NCI-H2081 treated with DMSO at 0.1 percent for 48 hours (cell line): ENCODE measurements at places on chromosomes 1 and 21.

DNA sequence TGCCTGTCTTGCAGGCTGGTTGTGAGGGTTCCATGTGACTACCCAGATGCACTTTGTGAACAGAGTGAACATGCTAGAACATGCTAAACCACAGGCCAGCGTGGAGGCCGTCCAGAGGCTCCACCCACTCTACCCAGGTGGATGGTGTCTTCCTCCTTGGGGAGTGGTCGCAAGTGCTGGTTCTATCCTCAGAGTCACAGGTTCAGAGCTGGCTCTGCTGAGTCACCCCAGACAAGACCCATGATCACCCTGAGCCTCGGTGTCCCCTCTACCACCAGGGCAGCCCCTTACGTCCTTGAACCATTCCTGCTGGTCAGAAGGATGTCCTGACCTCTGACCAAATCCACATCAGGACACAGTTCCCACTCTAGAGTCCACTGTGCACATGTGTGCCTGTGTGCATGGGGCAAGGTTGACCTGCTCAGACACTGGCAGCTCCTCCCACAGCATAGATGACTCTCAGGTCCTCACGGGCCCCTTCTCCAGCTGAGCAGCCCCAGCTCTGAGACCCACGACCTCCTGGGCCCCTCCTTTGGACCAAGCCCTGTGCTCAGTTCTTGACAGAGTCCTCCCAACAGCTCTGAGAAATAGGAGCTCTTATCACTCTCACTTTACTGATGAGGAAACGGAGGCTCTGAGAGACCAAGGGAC, 391.8 kb downstream of the MATN1 start:
- DNase-seq: no peak

DNA sequence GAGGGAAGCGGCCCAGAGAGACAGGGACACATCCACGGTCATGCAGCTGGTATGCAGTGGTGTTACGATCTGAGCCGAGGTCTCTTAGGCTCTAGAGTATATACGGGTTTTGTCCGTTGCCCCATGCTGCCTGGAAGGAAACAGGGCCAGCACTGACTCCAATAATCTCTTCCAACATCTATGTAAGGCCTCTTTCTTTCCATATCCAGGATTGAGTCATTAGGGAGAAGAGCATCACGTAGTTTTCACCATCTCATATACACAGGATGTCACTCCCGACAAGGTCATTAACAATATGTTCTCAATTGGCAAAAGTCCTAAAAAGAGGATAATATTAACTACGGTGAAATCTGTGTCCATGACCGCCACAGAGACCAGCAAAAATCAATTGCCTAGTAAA, 4.4 kb downstream of the C8B start:
- DNase-seq: no peak

DNA sequence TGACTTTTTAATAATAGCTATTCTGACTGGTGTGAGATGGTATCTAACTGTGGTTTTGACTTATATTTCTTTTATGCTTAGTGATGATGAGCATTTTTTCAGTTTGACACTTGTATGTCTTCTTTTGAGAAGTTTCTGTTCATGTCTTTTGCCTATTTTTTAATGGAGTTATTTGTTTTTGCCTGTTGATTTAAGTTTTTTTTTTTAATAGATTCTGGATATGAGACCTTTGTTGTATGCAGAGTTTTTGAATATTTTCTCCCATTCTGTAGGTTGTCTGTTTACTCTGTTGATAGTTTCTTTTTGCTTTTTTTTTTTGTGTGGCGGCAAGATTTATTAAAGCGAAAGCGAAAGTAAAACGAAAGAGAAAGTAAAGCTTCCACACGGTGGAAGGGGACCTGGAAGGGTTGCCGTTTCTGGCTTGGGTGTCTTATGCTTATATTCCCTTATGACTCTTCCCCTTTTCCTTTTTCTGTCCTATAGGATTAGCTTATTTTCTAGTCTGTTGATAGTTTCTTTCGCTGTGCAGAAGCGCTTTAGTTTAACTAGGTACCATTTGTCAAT, 67.6 kb downstream of the TBX19 start:
- DNase-seq: no peak

- DNase-seq: no peak
These were observed 850.2 kb upstream of the ADAMTS5 start for GRCh38 chr21:27817074-27817473.

DNA sequence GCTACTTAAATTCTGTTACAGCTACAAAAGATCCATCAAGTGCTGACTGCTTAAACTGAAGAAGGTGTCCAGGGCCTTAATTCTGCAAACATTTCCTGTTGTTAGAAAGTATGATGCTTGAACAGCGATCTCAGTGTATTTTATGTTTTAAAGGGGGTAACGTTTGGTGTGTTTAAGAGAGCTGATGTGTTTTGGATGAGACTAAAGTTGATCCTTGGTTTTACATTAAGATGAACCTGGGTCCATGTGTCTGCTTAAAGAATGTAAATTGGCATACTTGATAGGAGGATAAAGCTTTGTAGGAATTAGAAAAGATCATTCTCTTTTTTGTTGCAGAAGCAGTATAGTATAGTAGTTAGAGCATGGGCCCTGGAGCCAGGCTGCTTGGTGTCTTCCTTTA, 3.6 kb downstream of the IER5 start:
- DNase-seq: no peak

DNA sequence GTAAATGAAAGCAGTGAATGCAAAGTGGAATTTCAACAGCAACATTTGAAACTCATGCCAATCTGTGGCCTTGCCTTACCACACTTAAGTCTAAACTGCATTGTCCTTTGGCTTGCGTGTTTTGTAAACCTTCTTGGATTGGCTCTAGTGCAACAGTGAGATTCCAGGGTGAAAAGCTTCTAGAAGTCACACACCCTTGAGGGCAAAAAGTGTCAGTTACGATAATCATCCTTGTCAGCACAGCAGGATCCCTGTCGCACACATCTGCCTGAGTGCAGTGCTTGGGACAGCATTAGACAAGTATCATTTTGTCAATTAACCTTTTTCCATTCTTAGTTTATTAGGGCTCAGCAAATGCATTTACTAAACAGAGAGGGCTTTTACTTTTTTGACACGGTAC, 243.4 kb upstream of the PTBP2 start:
- DNase-seq: no peak

DNA sequence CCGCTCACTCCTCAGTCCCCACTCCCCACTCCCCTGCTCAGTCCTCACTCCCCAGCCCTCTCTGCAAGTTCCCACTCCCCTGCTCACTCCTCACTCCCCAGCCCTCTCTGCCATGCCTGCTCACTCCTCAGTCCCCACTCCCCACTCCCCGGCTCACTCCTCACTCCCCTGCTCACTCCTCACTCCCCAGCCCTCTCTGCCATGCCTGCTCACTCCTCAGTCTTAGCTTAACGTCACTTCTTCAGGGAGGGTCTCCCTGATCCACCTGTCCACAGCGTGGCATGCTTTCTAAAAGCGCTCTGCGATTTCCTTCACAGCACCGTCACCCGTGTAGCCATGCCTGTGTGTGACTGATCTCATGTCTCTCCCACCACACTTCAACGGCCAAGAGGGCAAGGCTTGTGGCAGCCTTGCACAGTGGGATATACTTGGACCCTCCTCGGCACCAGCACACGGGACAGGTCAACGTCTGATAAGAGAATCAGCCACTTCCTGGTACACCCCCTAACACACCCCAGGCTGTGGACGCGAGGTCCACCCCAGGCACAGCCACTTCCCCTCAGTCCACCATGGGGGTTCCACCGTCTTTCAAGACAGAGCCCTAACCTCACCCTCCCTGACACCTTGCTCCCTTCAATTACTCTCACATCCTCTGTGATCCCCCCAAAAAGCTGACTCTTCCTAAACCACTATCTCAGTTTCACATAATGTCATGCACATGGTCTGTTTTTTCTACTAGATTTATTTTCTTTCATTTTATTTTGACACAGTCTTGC, 14.0 kb downstream of the PRDM15 start:
- DNase-seq: no peak

DNA sequence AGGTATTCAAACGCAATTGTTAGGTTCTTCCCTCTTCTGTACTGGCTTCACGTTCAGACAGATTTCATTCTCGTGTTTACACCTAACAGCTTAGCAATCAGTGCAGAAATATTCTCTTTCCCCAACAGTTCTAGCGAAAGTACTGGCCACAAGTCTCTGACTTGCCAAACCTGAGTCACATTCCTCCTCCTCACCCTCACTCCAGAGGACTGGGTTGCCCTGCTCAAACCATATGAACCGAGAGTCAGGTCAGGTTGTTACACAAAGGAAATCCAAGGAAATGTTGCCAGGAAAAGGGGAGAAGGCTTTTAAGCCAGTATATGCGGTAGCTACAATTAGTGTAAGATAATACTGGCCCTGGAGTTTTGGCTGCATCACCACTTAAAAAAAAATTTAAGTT, 282.5 kb downstream of the RGS7 start:
- no peak for DNase-seq

GRCh38 chr1:113279776-113280391, 110.4 kb upstream of the MAGI3 start:
- no peak for DNase-seq

- no peak for DNase-seq
These were observed 43.7 kb downstream of the DISP3 start for GRCh38 chr1:11522400-11523235.

GRCh38 chr21:42387164-42387563, 8.7 kb downstream of the TMPRSS3 start:
- DNase-seq: no peak

DNA sequence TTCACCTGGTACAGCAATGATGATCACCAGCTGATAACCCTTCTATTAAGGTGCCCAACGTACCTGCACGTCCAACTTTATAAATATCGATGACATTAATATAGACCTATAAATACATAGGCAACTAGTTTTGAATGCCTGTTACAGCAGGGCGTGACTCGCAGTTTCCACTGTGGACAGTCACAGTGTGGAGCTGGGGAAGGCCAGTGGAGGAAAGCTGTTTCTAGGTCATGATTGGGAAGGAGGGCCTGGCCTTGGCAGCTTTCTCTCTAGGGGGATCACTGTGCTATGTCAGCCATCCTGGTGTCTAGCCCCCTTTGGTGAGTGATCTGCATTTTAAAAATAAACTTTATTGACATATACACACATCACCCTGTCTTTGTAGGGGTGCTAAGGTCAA, 4.4 kb upstream of the PRDM15 start:
- no peak for DNase-seq

DNA sequence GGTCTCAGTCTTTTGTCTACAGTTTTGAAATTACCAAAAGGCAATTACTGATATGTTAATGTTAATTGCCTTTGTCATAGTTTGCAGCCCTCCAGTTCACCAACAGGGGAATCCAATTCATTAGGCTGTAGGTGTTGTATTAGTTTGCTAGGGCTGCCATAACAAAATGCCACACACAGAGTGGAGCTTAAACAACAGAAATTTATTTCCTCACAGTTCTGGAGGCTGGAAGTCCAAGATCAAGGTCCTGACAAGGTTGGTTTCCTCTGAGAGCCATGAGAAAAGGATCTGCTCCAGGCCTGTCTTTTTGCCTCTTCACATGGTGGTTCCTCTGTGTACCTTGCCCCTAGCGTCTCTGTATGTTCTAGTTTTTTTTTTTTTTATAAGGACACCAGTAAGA, 1.3 kb downstream of the RTCA start:
- DNase-seq: no peak

DNA sequence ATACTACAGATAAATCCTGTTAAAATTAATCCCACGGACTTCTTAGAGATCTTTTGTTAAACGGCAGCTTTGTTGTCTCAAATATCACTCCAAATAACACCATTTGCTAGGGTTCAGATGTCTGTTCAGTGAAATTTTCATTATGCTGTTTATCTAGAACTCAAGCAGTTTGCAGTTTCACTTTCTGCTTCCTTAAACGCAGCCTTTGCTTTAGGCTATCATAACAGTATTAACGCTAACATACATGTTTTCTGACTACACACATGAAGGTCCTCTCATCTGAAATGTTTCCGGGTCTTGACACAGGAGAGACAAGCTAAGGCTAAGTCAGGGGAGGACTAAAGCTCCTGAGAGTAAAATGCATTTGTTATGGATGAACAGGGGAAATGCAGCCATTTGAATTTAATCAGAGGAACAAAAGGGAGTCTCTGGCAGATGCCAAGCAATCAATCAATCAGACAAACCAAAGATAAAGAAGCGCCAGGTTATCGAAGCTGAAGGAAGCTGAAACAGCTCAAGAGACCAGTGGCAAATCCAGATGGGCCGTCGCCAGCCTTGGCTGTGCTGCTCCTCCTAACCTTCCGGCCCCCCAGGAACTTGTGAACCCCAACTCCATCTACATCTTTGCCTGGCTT, 16.9 kb downstream of the CCSAP start:
- DNase-seq: no peak

DNA sequence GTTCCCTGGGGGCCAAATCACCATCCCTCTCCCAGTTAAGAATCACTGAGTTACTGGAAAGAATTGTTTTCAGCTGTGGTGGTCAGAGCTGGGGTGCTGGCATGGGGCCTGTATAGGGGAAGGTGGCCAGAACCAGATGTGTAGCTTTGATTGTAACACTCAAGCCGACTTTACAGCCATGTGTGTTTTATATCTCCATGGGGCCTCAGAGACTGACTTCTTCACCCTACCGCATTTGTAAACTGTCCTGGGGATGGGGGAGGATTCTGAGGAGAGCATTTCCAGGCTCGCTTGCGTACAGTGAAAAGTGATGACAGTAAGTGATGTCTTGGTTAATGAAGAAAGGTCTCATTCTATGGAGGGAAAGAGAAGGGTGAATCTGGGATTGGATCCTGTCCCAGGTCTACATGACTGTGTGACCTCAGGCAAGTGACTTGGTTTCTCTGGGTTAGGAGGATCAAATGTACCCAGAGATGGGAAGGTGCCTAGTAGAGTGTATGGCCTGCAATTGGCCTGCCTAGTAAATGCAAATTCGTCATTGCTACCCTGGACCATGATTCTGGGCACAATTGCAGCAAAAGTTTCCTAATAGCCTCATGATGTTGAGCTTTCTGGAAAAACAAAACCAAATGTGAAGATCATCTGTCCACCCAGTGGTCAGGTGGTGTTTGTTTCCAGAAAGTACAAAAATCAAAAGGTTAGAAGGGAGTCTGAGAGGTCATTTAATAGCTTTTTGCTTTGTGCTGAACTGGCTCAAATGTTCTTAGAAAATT, 49.7 kb upstream of the RCC2 start:
- no peak for DNase-seq

GRCh38 chr21:31959881-31960280, 87.1 kb downstream of the HUNK start:
- no peak for DNase-seq

DNA sequence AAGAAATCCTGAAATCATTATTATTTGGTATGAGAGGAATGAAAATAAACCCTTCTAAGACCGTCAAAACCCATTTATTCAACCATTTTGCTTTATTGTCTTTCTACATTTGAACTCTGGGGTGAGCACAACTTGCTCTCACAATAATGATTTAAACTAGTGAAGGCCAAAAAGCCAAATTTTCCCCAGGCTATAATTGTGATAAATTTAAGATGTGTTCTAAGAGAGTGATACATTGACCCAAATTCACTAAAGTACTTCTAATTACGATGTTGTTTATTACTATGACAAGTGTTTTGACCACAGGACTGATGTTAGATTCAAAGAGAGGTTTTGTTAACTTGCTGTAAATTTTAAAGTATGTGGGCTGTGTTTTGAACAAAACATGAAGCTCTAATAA, 670.9 kb upstream of the NR5A2 start:
- DNase-seq: no peak

GRCh38 chr1:165600793-165601192, 30.2 kb upstream of the MGST3 start:
- no peak for DNase-seq
